WTC11 (cell line): ENCODE measurements at places on chromosomes 11 and 22.

DNA sequence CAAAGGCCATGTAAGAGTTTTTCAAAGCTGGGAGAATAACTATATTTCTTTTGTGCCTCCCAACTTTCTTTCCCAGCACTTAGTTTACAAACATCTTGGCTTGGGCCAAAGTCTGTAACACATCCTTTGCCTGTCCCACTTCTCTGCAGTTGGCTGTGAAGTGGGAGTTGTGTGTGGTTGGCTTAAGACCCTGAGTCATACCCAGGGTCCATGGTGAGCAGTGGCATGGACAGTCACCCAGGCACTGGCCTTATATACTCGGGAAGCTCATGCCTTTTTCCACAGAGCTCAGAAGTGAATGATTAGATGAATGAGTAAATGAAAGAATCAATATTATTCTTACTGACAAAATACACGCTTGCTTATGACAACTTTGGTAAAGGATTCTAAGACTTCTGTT lies 231.4 kb downstream of the BLID start:
- DNase-seq: no peak

GRCh38 chr11:57476047-57476756 lies 15.9 kb downstream of the RTN4RL2 start:
- peak; percentile 66 for DNase-seq

DNA sequence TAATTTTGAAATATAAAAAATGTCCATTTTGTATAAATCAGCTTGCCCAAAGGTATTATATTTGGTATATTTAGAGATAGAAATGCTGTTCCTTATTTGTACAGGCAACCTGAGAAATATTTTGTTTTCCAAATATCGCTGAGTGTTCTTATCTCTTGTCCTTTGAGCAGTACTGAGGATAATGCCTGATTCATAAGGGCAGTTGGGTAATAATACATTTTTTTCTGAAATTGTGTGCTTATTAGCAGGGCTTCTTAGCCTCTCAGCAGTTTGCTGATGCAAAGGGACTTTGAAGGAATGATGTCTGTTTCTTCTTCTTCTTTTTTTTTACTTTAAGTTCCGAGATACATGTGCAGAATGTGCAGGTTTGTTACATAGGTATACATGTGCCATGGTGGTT lies 69.1 kb downstream of the LDLRAD3 start:
- no peak for DNase-seq

DNA sequence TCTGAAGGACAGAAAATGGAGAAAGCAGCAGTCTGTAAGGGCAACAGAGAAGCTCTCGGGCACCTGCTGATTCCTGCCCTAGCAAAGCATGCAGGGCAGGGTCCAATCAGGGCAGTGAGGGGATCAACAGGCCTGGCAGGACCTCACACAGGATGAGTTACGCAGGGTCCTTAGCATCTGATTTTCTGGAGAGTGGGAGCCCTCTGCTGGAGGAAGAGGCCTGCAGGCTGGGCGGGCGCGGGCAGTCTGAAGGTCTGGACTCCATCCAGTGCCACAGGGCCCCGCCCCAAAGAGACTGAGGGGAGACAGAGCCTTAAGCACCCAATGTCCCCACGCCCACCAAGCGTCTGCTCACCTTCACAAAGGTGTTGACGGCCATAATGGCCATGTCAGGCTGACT lies 28.9 kb downstream of the AP1B1 start:
- DNase-seq: peak; percentile 68

GRCh38 chr11:68843052-68843561 lies 1.4 kb upstream of the CPT1A start:
- no peak for DNase-seq

GRCh38 chr11:72309074-72309598 lies 65.2 kb upstream of the PHOX2A start:
- no peak for DNase-seq

DNA sequence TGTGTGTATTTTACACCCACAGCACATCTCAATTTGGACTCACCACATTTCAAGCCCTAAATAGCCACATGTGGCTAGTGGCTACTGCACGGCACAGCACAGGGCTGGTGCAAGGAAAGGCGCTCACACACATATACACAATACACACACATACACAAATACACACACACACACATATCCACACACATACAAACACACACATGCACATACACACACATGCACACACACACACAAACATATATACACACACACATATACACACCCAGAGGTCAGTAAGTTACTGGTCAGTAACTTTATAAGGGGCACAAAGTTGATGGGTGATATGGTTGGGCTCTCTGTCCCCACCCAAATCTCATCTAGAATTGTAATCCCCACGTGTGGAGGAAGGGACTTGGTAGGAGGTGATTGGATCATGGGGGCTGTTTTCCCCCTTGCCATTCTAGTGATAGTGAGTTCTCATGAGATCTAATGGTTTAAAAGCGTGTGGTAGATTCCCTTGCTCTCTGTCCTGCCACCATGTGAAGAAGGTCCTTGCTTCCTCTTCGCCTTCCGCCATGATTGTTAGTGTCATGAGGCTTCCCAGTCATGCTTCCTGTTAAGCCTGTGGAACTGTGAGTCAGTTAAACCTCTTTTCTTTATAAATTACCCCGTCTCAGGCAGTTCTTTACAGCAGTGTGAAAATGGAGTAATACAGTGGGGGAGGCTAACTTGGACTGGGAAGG lies 37.6 kb upstream of the DKK3 start:
- DNase-seq: no peak

- no peak for DNase-seq
These were observed 110.2 kb downstream of the ST3GAL4 start for GRCh38 chr11:126465573-126466188.

- DNase-seq: no peak
These were observed 76.8 kb upstream of the BIRC3 start for GRCh38 chr11:102240502-102240901.

DNA sequence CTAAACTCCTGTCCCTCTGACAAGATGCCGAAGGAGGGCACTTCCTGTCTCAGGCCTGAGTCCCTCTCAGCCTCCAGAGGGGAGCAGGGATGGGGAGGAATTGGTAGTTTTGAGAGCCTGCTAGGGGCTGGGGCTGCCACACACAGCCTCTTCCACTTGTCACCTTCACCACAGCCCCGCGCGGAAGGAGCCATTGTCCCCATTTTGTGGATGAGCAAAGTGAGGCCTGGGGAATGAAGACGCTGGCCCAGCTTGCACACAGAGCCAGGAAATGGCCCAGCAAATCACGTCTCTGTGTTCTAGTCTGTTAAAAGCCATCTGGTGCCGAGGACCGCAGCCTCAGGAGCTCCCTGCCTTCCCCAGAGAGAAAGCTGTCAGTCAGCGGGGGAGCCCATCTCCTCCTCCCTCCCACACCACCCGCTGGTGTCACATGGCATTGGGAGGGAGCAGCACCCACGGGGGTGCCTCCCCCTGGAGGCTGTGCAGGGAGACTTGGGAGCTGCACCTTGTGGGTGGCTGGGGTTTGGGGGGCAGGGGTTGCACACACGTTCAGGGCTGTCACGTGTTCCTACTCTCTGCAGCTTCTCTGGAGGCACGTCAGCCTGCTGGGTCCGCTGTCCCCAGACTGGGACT lies 34.6 kb downstream of the RASD2 start:
- no peak for DNase-seq

GRCh38 chr11:7252683-7253213 lies 1.0 kb downstream of the SYT9 start:
- DNase-seq: peak; percentile 54

GRCh38 chr11:93653080-93653479 lies 8.4 kb upstream of the CEP295 start:
- no peak for DNase-seq

- DNase-seq: no peak
These were observed 3.5 kb downstream of the FIBIN start for GRCh38 chr11:26997378-26997777.

DNA sequence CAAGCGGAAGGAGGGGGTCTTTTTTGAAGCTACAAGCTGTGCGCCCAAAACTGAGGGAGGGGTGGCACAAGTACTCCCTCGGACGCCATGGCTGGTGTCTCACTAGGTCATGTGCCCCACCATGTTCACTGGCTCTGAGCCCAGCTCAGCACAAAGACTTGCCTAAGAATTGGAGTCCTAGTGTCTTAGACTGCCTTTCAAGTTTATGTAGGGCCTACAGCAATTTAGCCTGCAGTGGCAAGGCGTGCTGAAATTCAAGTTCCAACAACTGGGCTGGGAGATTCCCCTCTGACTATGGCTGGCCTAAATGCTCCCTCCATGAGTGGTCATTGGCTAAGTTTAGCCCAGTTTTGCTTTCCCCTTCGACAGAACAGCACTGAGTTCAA lies 27.3 kb downstream of the FCHSD2 start:
- DNase-seq: no peak

- no peak for DNase-seq
These were observed 21.6 kb downstream of the ASCL2 start for GRCh38 chr11:2248762-2249161.

DNA sequence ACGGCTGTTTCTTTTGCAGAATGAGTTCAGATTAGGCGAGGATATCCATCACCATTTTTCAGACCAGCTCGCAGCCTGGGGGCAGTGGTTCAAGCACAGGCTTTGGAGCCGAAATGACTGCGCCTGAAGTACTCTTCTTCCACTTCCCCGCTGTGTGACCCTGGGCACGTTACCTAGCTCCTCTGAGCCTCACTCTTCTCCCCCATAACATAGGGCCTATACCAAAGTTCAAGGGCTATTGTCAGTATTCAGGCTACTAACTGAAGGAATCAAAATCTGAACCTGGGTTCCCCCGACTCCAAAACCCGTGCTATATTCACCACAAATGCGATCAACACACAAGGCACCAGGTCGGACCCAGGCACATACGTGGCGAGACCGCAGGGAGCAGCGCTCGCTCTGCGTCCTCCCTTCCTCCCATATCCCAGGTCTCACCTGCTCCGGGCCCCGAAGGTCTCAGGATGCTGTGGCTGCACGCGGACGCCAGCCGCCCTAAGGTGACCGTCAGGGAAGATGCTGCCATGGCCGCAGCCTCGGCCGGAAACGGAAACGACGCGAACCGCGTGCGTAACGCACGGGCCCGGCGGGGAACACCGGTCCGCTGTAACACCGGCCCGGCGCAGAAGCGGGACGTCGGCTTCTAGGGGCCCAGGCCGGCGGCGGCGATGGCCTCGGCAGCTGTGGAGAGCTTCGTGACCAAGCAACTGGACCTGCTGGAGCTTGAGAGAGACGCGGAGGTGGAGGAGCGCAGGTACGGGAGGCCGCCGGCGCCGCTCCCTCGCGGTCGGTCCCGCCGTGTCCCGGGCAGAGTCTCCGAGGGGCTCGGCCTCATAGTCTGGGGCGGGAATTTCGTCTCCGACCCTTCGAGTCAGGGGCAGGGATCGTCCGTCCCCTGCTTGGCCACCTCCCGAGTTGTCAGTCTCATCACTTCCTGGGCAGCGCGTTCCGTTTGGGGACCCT lies at the start of the genes IGHMBP2 and MRPL21:
TSS of gene IGHMBP2 (plus strand) at position 604 of the 960 bp plus-strand sequence. CDS start at position 666, 62 bp downstream.
TSS of gene MRPL21 (minus strand) at position 545 of the 960 bp plus-strand sequence. CDS start at position 523, 22 bp downstream.
- peak; percentile 87 for DNase-seq

- DNase-seq: no peak
These were observed 55.7 kb upstream of the DEUP1 start for GRCh38 chr11:93274851-93275250.

- DNase-seq: no peak
These were observed 18.4 kb downstream of the OR51I2 start for GRCh38 chr11:5467527-5467926.

- DNase-seq: no peak
These were observed 959 bp downstream of the CCND1 start for GRCh38 chr11:69641681-69642548.

DNA sequence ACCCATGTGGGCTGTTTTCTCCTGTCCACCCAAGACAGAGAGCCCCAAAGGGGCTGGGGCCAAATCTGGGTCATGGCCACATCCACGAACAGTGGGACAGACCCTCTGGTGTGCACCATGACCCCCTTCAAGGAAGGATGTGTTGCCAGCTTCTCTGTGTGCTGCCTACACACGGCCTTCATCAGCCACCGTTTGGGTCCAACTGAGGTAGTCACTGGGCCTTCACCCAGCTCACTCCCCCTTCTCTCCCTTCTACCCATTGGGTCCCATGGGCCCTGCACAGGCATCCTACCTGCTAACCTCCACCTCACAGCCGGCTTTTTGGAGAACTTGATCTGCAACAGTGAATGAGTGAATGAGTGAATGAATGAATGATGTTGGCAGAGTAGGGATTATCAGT lies 1484.9 kb downstream of the BRD1 start:
- DNase-seq: no peak

- DNase-seq: no peak
These were observed 339.1 kb upstream of the API5 start for GRCh38 chr11:42972741-42973140.

GRCh38 chr11:111358038-111359001 lies 20.8 kb downstream of the POU2AF1 start:
- no peak for DNase-seq

DNA sequence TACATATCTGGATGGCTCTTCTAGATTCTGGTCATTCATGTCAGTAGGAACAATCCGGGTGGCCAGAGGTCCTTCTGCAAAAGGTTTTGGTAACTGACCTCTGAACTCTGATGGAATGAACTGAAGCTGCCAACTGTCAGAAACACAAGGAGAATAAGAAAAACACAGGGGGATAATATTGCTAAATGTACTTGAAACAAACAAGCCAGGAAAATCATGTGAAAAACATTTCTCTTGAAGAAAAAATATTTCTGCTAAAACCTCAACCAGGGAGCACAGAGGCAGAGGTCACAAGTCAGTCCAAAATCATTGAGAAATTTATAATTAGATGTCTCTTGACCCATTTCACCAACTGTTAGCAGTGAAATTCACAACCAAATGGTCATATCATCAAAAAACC lies 35.2 kb downstream of the ALG9 start:
- DNase-seq: no peak

GRCh38 chr22:45886540-45886939 lies 90.4 kb downstream of the WNT7B start:
- DNase-seq: no peak

DNA sequence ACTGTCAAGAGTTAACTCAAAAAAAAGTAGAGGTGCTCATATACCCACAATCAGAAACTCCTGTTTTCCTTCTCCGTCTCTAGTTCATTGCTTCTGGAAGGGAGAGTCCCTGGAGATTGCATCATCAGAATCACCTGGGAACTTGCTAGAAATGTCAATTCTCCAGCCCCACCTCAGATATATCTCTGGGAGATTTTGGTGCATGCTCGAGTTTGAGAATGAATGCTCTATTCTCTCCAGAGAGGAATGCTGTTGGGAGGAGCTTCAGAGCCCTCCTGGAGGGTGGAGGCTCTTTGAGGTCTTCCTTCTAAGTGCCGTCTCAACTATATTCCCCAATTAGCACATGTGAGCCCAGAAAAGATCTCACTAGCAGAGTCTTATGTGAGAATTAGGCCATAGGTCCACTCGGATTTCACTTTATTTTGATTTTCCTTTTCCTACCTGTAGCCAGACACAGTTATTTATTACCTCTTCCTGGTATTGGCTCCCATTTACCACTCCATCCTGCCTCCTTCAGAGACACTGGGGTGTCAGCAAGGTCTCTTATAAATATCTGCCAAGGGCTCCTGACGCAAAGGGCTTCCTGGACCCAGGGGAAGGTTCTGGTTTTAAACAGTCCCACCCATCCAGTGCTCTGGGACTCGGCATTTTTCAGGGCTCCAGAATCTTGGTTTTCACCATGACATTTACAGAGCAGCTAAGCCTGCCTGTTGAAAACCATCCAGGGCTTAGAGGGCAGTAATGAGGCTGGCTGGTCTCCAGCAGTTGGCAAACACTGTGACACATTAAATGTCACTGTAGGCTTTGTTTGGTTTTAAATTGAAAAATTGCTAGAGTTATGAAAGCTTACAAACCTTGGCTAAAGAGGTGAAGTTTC lies 136.2 kb downstream of the CD44 start:
- no peak for DNase-seq
